Bone marrow (tissue), 2 donors: ENCODE measurements at places on chromosomes 4 and X.
A peak's percentile ranks its signal among the peaks of the same experiment; 100 is the strongest.

- DNase-seq: no peak
These were observed 18.6 kb upstream of the ZIC3 start for GRCh38 chrX:137547291-137547690.

DNA sequence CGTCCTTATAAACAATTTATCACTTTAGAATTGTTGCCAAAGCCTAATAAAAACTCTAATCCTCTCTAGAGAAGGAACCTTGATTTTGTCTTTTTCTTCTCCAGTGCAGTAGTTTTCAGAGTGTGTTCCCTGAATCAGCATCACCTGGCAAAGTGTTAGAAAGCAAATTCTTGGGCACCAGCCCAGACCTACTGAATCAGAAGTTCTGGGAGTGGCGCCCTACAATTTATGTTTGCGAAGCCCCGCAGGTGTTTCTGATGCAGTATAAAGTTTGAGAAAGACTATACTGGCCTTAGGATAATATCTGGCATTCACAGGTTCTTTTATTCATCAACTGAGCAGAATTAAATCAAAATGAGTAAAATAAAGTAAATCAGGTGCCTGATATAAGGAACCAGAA is 645.8 kb upstream of the ATOH1 start:
- DNase-seq: no peak

DNA sequence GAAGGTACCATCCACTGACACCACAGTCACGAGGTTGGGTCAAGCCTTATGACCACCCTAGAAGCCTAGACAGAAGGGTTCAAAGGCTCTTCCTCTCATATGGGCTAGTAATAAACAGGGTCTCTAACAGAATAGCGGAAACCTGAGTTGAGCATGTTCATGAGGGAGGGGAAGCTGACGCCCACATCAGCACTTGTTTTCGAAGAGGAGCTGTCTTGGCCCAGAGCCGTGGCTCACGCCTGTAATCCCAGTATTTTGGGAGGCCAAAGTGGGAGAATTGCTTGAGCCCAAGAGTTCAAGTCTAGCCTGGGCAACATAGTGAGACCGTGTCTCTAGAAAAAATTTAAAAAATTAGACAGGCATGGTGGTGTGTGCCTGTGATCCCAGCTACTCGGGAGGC is 21.5 kb upstream of the TMSB4X start:
- no peak for DNase-seq

GRCh38 chr4:74624351-74625151 is 169.8 kb downstream of the BTC start:
- DNase-seq: peak; percentile 64

- no peak for DNase-seq
These were observed 163.2 kb downstream of the ANK2 start for GRCh38 chr4:113212613-113213012.

- DNase-seq: no peak
These were observed 625.3 kb upstream of the PCDH7 start for GRCh38 chr4:30094887-30095286.

GRCh38 chr4:162891788-162892707 is 274.6 kb downstream of the NAF1 start:
- DNase-seq: no peak

DNA sequence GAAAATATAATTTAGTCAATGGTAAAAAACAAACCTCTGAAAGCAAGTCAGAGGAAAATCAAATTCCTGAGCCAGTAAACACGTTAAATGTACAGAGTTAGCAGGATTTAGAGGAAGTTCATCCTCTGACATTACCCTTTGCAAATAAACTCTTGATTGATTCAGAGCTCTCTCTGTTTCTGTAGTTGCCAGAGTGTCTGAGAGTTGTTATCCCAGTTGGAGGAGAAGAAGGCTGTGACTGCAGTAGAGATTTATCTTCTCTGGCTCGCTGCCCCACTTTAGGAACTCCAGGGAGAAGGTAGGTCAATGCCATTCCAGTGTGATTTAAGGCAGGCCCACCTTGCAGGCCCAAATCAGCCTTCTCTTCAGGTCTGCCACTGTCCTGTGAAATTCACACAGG is 6.2 kb upstream of the AMOT start:
- DNase-seq: no peak

DNA sequence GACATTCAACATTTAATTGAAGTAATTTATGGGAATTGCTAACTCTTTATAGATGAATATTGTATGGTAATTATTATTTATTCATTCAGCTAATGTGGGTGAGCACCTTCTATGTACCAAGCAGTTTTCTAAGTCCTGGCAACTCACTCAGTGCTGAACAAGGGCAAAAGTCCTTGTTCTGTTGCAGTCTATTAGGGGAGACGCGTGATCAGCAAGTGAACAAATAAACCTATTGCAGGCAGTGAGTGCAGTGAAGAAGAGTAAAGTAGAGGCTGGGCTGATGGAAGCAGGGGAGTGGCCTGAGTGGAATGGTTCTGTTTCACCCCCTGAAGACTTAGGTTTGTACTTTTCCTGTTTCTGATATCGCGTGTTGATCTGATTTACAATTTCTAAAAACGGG is 214.3 kb downstream of the RAPGEF2 start:
- DNase-seq: no peak

DNA sequence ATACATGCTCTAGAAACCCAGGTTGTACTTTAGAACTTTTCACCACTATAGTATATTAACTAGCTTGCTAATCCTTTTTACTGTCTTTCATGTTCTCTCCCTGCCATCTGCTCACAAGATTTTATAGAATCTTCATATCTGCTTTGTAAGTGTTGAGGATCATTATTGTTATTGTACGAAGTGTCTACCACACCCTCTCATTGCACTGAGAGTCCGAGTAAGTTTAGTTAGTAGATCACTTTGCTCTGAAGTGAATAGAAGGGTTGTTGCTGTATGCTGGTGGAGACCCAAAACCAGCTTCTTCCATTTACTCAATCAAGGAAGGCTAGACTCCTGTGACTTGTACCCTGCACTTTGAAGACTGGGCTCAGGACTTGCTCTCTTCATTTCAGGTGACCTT is 17.1 kb downstream of the GAB1 start:
- no peak for DNase-seq

DNA sequence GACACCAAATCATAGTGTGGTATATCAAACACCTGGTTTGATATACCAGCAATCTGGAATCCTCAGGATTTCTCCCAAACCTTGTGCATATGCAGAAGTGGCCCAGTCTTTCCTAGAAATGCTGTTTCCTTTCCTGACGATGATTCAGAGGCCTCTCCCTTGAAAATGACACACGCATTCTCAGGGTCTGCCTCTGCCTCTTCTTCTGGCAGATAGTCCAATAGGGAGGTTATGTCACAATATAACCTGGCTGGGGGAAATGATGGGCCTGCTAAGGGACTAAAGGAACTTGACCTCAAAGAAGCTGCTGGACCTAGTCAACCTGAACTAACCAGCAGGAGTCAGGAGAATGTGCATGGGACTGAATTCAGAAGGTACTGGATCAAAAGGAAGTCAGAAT is 435.2 kb downstream of the IDS start:
- no peak for DNase-seq

DNA sequence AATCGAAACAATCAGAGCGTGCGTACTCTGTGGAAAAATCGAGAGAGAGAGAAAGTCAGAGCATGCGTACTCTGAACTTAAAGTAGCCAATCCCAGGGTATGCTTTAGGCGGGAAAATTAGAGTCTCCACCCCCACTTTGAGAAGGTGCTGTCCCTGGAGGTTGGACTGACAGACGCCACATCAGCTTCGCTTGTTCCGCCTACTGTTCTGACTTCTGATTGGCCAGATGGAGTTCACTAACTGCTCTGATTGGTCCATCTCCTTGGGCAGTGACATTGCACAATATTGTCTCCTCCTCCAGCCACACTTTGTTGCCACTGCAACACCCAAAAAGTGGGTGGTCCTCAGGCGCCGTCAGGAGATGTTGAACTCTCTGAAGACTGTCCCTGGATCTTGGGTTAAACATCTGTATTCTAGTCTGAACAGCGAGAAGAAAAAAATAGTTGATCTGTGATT is at the start of gene SSX5:
TSS of gene SSX5 (minus strand) at position 51 of the 457 bp plus-strand sequence. CDS start 1,437 bp downstream, outside the sequence.
- no peak for DNase-seq

- no peak for DNase-seq
These were observed 118.6 kb upstream of the NEIL3 start for GRCh38 chr4:177190995-177191580.

- DNase-seq: no peak
These were observed at the start of gene TLL1 for GRCh38 chr4:165872461-165873297. TLL1 (plus strand) TSS chr4:165873237; CDS start chr4:165873905, 668 bp downstream.

DNA sequence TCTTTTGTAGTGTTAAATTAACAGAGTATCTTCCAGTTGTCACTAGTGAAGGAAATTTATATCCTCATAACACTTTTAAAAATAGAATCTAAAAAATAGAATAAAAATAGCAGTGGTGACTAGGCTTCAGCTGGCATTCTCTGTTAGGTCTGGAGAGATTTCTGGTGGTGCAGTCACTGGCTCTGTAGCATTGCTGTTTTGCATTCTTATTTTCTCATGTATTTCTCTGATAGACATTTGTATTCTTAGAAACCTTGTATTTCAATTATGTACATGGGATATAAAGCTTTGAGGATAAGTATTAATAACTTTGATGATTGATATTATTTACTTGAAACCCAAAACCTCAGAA is 87.6 kb downstream of the TMEM131L start:
- DNase-seq: no peak
